ENCODE measurements at places on chromosomes 1 and 21.

- DNase-seq, result no peak
These were observed 32.9 kb downstream of the MFSD2A start for GRCh38 chr1:39987869-39988268.

DNA sequence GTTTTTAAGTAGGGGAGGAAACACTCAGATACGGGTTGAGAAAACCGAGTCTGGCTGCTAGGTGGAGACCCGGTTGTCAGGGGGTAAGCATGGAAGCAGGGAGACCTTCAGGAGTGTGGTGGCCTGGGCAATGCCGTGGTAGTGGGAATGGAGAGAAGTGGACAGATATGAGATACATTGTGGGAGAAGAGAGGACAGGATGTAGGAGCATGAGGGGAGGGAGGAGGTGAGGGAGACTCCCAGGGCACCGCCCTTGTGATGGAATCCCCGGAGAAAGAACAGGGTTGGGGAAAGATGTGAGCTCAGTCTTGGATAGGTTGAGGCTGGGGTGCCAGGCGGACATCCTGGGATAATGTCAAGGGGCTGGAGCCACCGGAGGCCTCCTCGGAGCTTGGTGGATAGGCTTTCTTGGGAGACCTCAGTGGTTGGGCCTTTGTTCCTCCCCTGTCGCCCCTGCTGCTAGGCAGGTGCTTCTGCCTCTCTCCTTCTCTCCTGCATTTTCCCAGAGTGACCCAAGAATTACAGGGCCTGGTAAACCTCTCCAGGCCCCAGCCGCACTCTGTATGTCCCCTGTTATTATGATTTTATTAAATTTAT, 21.3 kb downstream of the ZNF362 start:
- DNase-seq, result no peak

DNA sequence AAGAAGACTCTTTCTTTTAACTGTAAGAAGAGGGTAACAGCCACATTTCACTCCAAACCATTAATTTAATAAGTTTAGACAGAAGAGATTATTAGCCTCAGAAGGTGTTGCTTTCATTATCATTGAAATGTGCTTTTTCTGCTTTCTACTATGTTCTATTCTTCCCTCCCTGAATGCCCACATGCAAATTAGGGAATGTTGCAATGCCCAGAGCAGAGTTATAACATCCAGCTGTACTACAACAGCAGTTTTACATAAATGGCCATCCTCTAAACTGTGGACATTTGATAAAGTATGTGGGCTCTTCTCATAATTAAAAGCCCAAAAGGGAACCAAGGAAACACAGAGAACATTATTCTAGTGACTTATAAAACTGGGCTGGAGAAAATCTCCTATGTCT, 82.2 kb upstream of the SOD1 start:
- DNase-seq, result no peak

DNA sequence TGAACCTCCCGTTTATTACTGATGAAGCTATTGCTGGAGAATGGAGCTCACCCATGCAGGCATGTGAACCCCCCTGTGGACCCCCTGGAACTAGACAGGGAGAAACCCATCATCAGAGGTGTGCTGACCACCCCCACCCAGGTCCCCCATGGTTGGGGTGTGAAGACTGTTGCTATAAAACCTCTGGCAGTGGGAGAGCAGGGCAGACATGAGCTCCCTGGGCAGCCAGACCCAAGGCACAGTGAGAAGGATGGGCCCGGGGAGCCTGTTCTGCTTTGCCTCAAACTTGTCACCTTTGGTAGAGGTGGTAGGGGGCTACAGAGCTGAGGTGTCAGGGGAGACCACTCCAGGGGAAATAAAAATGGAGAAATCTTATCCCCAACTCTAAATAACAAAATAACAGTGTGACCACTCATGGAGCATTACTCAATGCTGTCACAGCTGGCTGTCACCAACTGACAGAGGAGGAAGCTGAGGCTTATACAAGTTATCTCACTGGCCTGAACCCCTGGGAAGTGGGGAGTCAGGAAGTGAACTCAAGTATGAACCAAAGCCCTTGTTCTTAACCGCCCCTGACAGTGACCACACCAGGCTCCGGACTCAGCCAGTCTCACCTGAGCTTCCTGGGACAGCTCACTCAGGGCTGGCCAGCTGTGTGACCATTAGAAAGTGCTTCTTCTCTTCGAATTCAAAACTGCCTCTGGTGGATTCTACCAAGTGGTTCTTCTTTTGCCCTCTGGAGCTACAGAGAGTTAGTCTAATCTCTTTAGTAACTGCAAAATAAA, 698.8 kb downstream of the MATN1 start:
- no peak for DNase-seq

GRCh38 chr1:48725341-48726046, 51.2 kb downstream of the BEND5 start:
- no peak for DNase-seq

GRCh38 chr21:38959692-38960061, 153.9 kb downstream of the ETS2 start:
- no peak for DNase-seq

GRCh38 chr21:31124010-31124409, 85.7 kb upstream of the KRTAP19-8 start:
- no peak for DNase-seq

DNA sequence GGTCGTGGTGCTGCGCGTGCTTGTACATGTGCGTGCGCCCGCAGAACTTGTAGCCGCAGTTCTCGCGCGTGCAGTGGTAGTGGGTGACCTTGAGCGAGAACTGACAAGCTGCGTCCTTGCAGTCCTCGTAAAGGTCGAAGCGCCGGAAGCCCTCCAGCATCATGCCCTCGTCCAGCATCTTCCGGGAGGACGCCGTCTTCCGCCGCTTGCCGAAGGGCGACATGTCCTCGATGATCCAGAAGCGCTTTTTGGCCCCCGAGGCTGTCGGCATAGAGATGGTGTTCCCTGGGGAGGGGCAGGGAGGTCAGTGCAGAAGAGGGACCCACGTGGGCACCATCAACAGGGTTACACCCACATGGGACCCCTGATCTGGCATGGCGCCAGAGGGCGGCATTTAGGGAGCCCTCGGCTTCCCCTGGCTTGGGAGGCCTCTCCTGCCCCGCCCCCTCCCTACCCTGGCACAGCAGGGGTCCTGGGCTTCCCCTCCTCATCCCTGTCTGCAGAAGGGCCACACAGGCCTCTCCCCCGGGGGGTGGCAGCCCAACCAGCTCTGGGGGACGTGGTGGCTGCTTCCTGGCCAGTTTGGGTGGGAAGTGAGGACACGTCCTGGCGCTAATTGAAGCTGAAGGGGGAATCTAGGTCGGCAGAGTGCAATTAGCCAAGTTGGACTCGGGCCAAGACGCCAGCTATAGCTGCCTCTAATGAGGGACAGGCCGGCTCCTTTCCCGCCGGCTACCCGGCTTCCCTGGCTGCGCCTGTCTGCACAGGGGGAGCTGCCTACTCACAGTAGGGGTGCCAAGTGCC, 156.5 kb downstream of the CASZ1 start:
- no peak for DNase-seq

DNA sequence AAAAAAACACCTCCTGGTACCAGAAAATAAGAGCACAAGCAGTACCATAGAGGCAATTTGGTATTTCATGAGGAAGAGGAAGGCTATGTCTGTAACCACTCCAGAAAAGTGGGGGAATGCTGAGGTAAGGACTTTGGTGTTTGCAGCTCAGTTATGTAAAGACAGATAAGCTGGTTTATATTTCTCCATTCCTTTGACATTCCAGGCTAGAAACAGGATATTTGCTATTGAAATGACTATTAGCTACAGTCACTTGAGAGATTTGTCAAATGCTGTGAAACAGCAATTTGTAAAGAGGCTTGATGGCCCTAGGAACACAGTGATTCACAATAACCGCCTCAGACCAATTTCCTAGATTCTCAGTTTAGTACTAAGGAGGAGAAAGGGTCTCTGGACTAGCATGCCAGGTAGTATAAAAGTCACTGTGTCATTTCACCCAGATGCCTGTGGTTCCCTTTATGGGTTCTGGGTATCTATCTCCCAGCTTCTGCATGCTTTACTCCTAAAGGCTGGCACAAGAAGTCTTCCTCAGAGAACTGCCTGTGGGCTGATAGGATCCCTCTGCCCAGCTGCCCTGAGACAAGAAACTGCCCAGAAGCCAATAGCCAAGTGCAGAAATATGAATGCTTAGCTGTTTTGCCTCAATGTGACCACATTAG, 80.5 kb downstream of the VCAM1 start:
- DNase-seq, result no peak

GRCh38 chr1:2350501-2350900, 40.9 kb downstream of the MORN1 start:
- no peak for DNase-seq

- no peak for DNase-seq
These were observed 172.8 kb upstream of the TMEM51 start for GRCh38 chr1:14980621-14981218.

GRCh38 chr1:212284332-212284743, 872 bp upstream of the PPP2R5A start:
- DNase-seq, result no peak

GRCh38 chr1:184598403-184599193, 156.1 kb downstream of the EDEM3 start:
- DNase-seq, result no peak

GRCh38 chr1:241823925-241824324, 24.1 kb upstream of the EXO1 start:
- DNase-seq, result no peak

GRCh38 chr1:67955591-67955990, 94.8 kb downstream of the DIRAS3 start:
- DNase-seq, result no peak

DNA sequence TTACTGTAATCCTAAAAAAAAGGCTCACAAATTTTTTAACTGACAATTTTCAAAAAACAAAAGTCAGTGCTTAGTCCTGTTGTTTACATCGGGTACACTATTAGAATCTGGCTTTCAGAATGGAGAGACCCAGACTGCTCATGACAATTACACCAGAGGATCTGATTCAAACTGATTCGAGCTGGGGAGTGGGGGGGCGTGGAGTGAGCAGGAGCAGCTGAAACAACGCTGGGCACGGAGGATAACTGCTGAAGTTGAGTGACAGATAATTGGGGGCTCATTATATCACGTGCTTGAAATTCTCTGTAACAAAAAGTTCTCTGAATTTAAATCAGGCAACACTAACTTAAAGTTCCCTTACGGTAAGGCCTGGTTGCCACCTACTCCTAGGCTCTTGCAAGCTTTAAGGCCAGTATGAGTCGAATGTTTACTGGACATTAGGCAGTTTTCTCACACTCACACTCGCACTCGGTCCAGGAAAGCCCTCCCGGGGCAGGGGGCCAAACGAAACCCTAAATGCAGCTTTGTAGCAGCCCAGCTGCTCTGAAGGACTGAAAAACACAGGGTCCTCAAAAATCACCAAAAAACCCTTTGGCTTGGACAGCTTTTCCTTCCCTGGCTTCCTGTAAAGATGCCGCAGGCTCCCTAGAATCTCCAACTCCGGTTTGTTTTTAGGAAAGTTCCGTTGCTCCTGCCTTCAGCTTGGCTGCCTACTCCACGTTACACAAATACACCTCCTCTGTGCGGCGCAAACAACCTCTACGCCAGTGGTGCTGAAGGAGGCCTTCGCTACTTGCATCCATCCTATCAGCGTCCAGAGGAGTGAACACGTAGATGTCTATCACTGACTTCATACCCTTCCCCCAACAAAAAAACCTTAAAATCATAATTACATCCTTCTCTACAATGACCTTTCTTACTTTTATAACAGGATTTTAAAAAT, 42.9 kb downstream of the CAPZB start:
- no peak for DNase-seq

- no peak for DNase-seq
These were observed 9.3 kb downstream of the DPYD start for GRCh38 chr1:97911266-97912215.

- no peak for DNase-seq
These were observed 28.9 kb downstream of the ITLN2 start for GRCh38 chr1:160925652-160926244.
